Vein endothelial cell (primary cell): ENCODE measurements at places on chromosomes 6 and 20. TPM values are rescaled to one million over a fixed set of nuclear protein-coding genes. Genes with fewer than 3 reads are reported as not detected.

The PTCRA gene
- not detected in 2 replicates for total RNA-seq

The NKX2-4 gene
- total RNA-seq, result not detected in 2 replicates

The COL9A1 gene
- total RNA-seq, result not detected in 2 replicates

The OLIG3 gene
- total RNA-seq, result not detected in 2 replicates
